ENCODE measurements at places on chromosomes 1 and 21.
A peak's percentile ranks its signal among the peaks of the same experiment; 100 is the strongest.

DNA sequence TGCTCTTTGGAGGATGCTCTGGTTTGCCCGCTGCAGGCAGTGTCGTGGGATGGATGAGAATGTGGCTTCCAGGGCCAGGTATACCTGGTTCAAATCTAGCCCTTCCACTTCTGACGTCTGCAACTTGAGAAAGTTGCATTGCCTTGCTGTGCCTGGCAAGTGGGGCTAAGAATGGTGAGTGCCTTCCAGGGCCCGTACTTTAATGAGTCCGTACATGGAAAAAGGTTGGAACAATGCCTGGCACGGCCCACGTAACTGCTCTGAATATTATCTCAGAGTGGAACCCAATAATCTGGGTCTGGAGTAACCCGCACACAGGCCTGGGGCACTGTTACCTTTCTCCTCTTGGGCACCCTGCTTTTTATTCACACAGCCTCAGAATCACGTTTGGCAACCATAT lies 146.7 kb upstream of the EDN2 start:
- no peak for DNase-seq

GRCh38 chr1:172185211-172185610 lies 235.3 kb upstream of the C1orf105 start:
- no peak for DNase-seq

DNA sequence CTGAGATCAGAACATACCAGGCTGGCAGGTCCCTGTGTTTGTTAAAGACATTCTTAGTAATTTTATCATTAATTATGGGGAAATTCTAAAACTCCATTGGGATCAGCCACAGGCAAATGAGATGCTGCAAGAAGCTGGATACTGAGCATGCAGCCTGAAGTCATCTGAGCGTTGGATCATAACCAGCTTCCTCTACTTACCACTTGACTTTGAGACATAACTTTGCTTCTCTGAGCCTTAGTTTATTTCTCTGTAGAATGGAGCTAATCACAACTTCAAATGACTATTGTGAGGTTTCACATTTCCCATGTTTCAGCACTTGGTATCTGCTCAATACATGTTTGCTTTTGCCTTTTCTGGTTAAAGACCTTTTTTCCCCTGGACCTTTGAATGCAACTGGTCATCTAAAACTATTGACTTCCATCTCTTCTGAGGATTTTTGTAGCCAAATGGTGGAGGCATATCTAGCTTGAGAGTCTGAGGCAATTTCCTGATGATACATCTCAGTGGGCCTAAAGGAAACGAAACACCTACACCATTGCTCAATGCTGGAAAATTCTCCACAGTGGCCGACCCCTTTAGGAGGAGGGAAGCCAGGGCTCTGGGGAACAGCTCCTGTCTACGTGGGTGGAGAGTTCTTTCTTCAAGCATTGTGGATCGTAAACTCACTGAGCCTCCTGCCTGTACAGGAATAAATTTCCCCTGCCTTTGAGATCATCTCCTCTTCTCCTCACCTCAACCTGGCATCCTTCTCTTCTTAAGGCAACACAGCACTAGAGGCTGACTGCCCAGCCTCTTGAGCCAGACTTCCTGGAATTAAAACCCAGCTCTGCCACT lies 109.1 kb upstream of the HOOK1 start:
- DNase-seq, result no peak

- DNase-seq, result no peak
Measured at GRCh38 chr1:67748630-67749029, 63.6 kb downstream of the GADD45A start.

GRCh38 chr21:18041012-18041411 lies 203.6 kb upstream of the CHODL start:
- peak; percentile 39 for DNase-seq

DNA sequence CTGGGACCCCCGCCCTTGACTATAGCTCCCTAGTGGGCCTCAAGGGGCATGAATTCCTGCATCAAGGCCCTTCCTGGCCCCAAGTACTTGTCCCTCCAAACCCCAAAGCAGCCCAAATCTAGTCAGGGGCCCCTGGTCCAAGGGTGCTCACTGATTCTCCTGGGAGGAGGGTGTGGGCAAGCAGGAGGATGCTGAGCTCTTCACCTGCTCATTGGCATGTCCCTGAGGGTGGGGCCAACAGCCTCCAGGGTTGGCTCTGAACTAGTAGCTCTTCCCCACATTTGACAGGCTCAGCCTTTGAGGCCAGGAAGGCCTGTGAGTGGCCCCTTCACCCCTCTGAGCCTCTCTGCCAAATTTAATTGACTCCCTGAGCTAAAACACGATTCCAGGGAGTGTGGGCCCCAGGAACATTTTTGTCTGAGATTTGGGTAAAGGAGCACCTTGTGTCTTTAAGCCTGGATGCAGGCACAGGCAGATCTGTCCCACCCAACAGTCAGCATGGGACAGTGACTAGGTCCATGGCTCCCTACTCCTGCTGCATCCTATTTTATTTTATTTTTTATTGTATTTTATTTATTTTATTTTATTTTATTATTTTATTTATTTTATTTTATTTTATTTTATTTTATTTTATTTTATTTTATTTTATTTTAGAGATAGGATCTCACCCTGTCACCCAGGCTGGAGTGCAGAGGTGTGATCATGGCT lies 11.0 kb upstream of the WNT9A start:
- no peak for DNase-seq

Measured in iPS DF 6.9 (cell line).